Stimulated activated CD4-positive, alpha-beta T cell treated with anti-CD3 and anti-CD28 coated beads, Interleukin-1b, Interleukin-23, amount 100 ng/mL, for 24 hours (primary cell): ENCODE measurements at places on chromosomes 1 and 21.

- DNase-seq: no peak
Measured at GRCh38 chr1:105138458-105138893, 1388.8 kb downstream of the AMY1C start.

DNA sequence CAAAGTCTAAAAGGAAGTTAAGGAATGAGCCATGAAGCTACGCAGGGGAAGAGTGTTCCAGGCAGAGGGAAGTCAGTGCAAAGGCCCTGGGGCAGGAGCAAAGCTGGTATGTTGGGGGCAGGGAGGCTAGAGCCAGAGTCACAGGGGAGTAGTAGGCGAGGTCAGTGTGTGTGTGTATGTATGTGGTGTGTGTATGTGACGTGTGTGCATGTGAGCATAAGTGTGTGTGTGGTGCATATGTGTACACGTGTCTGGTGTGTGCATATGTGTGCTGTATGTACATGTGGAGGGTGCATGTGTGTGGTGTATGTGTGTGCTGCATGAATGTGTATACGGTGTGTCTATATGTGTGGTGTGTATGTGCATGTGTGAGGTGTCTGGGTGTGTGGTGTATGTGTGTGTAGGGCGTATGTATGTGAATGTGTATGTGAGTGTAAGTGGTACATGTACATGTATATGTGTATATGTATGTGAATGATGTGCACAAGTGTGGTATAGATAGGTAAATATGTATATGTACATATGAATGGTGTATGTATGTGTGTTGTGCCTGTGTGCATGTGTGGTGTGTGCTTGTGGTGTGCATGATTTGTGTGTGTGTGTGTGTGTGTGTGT, 20.8 kb upstream of the NID1 start:
- no peak for DNase-seq

GRCh38 chr1:177975588-177976495, 6.0 kb upstream of the SEC16B start:
- DNase-seq: no peak

- no peak for DNase-seq
Measured at GRCh38 chr1:70552662-70553566, 141.8 kb downstream of the CTH start.

DNA sequence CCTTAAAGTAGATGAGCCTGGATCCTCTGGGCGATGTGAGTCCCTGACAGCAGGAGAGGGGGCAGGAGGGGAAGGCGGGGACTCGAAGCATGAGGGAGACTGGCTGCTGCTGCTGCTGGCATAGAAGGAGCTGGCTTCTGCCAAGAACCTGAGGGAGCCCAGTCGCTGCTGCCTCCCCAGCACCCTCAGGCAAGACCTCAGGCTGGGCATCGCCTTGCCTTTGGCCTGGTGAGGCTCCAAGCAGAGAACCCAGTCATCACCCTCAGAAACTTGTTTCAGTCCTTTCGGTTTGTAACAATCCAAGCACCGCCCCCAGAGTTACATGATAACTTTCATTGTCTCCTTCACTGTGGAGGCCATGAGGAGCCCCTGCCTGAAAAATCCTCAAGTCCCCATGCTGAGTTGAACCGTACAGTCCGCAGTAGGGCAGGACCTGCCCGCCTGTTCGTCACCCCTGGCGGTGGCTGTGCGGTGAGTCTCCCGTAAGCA, 38.8 kb downstream of the POFUT2 start:
- DNase-seq: no peak

DNA sequence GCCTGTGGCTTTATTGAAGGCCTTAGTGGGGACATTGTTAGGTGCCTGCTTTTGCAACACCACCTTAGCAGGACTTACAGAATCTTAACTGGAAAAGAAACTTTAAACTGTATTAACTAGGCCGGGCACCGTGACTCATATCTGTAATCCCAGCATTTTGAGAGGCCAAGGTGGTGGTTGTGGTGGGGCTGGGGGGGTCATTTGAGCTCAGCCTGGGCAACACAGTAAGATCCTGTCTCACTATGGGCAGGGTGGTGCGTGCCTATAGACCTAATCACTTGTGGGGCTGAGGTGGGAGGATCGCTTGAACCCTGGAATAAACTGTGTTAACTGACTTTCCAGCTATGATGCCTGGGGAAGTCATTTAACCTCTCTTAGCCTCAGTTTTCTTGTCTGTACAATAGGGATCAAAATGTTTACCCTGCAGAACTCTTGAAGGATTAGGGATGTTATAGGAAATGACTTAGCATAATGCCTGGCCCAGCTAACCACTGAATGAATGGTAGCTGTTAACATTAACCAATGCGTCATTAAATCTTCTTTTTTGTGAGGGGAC, 39.5 kb downstream of the IER5 start:
- no peak for DNase-seq

DNA sequence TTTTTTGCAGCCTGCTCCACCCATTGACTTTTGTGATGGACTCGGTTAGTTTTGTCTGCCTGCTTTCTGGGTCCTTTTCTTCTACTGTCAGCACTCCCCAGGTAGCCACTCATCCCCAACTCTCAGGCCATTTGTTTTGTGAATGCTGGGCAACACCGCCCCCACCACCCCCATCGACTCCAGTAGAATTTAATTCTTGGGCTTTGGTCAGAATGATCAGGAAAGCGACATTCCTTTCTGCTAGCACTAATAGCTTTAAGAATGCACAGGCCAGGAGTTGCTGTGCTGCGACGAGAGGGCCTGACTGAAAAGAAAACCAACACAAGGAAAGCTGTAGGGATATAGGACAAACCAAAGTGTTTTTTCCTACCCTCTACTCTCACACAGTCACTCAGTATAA, 144.4 kb downstream of the CDC7 start:
- DNase-seq: no peak

GRCh38 chr21:15197696-15198095, 132.9 kb upstream of the NRIP1 start:
- DNase-seq: no peak

DNA sequence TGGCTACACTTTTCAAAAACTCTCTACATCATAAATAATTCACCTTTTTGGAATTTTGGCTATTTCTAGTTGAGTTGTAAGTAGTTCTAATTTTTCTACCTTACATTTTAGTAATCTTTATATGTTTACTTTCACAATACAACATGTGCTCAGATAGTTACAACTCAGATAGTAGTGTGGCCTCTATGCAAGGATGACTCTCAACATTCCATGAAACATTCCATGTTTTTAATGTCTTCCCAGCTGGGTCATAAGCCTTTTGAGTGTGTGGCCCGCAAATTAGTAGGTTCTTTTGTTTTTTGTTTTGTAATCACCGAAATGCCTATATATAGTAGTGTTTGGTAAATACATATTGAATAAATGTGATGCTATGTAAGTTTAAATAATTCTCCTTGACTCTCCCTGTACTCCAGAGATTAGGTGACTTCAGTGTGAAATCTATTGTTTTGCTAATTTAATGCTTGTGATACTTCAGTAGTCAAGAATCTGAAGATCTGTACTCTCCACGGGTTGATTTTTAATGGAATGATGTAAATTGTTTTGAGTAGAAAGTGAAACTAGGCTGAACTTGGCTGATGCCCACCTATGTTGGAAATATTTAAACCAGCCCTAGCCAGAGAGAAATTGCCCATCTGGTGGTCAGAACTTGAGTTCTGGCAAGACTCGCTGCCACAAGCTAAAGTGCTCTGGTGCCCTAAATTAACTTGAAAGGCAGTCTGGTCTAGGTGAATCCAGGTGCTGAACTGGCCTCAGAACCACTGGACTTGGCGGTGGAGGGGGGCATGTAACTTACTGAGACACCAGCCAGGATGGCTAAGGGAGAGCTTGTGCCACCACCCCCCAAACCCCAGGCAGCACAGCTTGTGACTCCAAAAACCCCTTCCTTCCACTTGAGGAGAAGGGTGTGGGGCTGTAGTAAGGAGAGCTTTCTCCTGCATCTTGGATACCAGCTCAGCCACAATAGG, 165.6 kb downstream of the USP25 start:
- no peak for DNase-seq

- DNase-seq: no peak
Measured at GRCh38 chr21:31922881-31923280, 50.1 kb downstream of the HUNK start.

- no peak for DNase-seq
Measured at GRCh38 chr1:38784452-38785284, 74.9 kb downstream of the RRAGC start.

- no peak for DNase-seq
Measured at GRCh38 chr1:194296201-194296600, 1109.8 kb upstream of the B3GALT2 start.

DNA sequence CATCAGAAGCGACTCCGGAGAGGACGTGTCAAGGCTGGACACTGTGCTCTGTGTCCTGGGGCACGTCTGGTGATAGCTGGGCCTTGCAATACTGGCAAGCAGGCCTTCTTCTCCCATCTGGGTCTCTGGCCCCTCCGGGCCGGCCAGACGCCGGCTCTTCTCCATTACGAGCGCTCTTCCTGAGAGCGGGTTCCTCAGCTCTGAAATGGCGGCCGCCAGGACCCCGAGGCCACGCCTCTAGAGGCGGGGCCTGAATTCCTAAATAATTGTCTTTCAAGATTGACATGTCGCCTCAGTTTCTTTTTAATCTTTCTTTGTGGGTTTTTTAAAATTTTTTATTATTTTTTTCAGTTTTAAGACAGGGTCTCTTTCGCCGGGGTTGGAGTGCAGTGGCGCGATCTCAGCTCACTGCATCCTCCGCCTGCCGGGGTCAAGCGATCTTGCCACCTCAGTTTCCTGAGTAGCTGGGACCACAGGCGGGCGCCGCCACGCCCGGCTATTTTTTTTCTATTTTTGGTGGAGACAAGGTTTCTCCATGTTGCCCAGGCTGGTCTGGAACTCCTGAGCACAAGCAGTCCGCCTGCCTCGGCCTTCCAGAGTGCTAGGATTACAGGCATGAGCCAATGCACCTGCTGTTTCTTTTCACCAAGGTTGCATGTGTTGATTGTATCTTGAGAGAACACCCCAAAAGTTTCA, 9.2 kb downstream of the RNF2 start:
- DNase-seq: no peak

DNA sequence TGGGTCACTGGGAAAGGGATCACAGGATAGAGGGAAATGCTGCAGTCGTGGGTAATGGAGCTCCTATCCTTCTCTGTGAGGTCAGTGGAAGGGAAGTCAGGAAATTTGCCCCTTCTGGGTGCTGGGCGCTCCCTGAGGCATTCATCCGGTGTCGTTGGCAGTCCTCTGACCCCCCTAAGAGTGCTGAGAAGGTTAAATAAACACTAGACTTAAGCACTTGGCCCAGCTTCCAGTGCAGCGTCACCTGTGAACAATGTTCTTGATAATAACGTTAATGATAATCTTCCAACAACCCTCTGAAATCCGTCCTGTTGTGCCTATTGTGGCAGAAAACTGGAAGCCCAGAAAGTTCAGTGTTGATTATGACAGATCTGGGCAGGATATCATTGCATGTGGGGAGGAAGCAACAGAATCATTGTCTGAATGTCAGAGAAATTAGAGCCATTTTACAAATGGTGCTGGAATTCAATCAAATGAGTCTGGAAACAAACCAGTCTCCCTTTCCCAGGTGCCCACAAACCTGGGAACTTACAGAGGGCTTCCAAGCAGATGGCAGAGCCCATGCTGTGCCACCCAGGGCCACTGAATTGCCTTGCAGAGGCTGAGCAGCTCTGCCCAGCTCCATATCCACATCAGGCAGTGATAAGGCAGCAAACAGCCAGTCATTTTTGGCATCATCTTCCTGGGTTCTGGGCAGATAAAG, 216.8 kb downstream of the KAZN start:
- no peak for DNase-seq
